Activated CD8-positive, alpha-beta memory T cell treated with anti-CD3 and anti-CD28 coated beads for 4 hours (primary cell): ENCODE measurements at places on chromosomes 12 and 14.

- no peak for DNase-seq
Observed at GRCh38 chr14:95104911-95105310, 52.4 kb downstream of the DICER1 start.

GRCh38 chr14:20679907-20680306, 4.5 kb upstream of the RNASE4 start:
- no peak for DNase-seq

GRCh38 chr12:30823156-30823699, 68.5 kb upstream of the CAPRIN2 start:
- no peak for DNase-seq

DNA sequence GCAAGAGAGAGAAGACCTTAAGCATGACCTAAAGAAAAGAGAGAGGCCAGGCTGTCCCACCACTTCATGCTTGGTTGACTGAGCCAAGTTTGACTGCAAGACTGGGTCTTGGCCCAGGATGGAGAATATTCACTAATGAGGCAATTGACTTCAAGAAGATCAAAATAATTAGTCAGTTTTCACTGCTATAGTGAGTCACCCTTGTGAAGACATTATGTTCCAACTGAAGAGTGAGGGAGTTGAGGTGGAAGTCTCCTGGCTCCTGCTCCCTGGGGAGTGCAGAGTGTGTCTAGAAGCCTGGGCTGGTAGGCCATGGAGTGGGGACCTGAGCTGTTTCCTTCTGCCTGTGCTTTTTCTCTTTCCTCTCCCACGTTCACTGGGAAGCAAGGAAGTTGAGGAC, 117.6 kb downstream of the CACNA1C start:
- no peak for DNase-seq

- DNase-seq: no peak
Observed at GRCh38 chr12:125434936-125435443, 369.8 kb downstream of the AACS start.

GRCh38 chr12:113700943-113701342, 229.3 kb upstream of the LHX5 start:
- DNase-seq: no peak

DNA sequence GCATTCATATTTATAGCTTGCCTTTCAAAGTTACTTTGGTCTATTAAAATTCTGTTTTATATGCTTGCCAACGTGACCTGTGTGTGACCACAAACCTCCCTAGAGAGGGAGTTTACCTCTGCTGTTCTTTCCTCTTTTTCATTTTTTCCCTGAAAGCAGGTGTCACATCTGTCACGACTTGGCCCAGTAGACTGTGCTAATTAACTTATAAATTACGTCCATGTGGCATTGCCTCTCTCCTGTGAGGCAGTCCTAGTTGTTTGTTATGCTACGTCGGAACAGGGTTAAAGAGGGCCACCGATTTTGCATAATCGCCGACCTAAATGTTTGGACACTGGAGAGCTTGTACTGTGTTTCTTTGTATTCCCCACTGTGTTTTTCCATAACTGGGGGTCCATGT, 343.9 kb upstream of the FLRT2 start:
- DNase-seq: no peak

DNA sequence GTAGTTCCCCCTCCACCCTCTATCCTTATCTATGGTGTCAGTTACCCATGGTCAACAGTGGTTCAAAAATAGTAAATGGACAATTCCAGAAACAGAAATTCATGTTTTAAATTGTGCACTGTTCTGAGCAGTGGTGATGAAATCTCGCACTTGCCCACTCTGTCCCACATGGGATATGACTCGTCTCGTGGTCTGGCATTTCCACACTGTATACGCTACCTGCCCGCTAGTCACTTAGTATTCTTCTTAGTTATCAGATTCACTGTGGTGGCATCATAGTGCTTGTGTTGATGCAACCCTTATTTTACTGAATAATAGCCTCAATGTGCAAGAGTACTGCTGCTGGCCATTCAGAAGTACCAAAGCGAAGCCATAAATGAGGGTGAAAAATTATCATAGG, 507.0 kb downstream of the SNAPC1 start:
- DNase-seq: no peak

GRCh38 chr12:10069099-10069498, 29.7 kb downstream of the CLEC1A start:
- DNase-seq: no peak

GRCh38 chr14:103932791-103933490, 4.7 kb downstream of the TDRD9 start:
- no peak for DNase-seq

DNA sequence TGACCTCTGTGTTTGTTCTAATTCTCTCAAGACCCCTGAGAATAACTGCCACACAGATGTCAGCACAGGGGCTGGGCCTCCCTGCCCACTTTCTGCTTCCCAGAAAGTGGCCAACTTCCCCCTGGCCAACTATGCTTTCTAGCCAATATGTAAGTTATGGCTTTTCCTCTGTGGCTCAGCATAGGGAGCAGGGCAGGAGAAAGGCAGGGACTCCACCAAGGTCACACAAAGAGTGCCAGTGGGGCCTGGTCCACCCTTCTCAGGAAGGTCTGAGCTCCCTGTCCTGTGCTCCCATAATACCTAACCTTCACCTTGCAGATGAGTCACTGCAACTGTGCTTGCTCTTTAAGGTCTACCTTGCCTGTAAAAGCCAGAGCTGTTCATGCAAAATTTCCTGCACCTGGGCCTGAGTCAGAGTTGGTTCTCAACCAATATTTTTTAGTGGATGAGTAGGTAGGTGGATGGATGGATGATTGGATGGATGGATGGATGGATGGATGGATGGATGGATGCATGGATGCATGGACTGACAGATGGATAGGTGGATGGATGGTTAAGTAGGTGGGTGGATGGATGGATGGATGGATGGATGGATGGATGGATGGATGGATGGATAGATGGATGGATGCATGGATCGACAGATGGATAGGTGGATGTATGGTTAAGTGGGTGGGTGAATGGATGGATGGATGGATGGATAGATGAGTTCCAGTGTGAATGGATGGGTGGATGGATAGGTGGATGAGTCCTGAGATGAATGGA, 64.2 kb downstream of the DIO3 start:
- DNase-seq: no peak

DNA sequence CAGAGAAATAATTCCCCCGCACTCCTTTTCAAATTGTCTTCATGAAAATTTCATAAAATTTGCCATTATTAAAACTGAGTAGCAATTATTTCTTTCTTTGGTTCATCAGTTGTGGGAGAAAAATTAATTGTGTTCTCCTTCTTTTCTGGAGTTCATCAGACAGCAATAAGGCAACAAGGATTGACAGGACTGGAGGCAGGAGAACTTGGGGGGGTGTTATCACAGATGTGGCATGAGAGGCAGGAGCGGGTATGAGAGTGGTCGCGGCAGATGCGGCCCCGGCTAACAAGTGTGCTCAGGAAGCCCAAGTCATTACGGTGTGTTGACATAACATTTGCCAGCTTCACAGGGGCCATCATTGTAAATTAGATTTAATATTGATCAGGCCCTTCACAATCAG, 306.6 kb upstream of the TMPO start:
- no peak for DNase-seq

- DNase-seq: no peak
Observed at GRCh38 chr12:23906329-23906728, 43.1 kb downstream of the SOX5 start.

- peak; percentile 60 for DNase-seq
Observed at GRCh38 chr12:111368788-111369495, at the start of gene PHETA1. PHETA1 (minus strand) TSS chr12:111369095; CDS start chr12:111363427, 5,668 bp downstream.

GRCh38 chr14:51554339-51554920, 97.3 kb upstream of the FRMD6 start:
- DNase-seq: no peak

DNA sequence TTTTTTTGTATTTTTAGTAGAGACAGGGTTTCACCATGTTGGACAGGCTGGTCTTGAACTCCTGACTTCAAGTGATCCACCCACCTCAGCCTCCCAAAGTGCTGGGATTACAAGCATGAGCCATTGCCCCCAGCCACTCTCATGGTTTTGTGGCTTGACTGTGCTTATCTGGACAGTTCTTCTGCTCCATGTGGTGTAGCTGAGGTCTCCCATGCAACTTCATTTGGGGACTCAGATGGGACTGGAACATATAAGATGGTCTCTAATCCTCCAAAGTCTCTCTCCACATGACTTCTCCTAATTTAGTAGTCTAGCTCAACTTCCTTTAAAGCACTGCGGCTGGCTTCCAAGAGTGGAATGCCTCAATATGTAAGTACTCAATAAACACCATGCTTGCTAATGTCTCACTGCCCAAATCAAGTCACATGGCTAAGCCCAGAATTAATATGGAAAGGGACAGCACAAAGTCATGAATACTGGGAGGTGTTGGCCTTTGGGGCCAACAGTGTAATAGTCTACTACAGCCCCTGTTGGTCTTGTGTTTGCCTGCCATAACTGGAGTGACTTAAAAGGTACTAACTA, 7.4 kb downstream of the INHBC start:
- no peak for DNase-seq

DNA sequence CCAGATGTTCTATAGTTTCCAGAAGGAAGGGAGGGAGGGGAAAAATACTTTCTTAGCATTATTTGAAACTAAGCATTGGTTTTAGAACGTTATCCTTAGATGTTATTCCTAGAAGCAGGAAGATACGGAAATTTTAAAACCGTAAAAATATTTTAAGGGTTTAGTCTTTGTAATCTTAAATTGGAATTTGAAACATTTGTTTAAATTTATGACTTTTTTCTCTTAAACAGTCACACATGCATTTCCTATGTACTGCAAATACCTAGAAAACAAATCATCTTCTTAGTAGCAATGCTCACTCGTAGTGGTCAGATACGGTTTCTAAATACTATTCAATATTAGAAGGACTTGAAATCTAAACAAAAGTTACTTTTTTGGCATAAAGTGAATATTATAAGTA, 282.0 kb downstream of the ERC1 start:
- no peak for DNase-seq

- DNase-seq: no peak
Observed at GRCh38 chr12:81174664-81175063, 96.8 kb downstream of the ACSS3 start.

GRCh38 chr12:130917607-130918006, 36.1 kb upstream of the ADGRD1 start:
- no peak for DNase-seq

DNA sequence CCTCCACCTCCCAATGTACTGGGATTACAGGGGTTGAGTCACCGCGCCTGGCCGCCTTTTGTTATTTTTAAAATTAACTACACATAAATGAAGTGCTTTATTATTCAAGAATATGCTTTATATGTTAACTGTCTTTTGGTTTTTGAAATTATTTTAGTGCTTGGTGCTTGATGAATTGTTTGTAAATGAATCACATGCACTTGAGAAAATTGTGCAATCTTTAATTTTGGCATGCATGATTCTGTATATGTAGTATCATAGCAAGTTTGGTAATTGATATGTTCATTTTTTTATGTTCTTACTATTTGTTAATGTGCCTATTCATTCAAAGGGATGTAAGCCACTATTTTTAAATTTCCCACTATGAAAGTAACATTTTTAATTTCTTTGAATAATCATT, 440.9 kb downstream of the NAV3 start:
- no peak for DNase-seq

GRCh38 chr12:95653771-95654546, 102.7 kb upstream of the USP44 start:
- DNase-seq: no peak

GRCh38 chr14:95555053-95555452, 20.2 kb downstream of the GLRX5 start:
- no peak for DNase-seq

DNA sequence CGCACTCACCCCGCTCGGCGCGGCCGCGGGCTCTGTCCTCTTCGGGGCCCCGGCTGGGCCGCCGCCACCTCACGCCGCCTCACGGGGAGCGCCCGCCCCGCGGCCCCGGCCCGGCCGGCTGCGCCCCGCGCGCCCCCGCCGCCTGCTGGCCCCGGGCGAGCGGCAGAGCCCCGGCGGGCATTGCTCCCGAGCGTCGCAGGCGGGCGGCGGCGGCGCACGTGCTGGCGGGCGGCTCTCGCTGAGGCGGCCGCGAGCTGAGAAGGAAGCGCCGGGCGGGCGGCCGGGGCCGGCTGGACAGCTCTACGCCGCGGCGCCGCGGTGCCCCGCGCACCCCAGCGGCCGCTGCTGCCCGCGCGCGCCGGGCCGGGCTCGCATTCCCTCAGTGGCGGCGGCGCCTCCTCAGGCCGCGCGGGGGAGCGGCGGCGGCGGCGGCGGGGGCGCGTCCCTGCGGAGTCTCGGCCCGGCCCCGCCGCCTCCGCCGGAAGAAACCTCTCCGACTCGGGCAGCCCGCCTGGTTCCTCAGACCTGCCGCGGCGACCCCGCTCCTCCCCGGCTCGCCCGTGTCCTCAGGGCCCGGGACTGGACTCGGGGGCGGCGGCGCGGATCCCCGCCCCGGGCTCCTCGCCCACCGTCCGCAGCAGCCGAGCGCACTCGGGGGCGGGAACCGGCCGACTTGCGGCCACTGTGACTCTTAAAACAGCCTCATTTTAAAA, at the start of gene PITPNM2:
PITPNM2 (minus strand) TSS at position 347 of the 713 bp plus-strand sequence. CDS start 116,500 bp downstream, outside the sequence.
- DNase-seq: peak; percentile 21

DNA sequence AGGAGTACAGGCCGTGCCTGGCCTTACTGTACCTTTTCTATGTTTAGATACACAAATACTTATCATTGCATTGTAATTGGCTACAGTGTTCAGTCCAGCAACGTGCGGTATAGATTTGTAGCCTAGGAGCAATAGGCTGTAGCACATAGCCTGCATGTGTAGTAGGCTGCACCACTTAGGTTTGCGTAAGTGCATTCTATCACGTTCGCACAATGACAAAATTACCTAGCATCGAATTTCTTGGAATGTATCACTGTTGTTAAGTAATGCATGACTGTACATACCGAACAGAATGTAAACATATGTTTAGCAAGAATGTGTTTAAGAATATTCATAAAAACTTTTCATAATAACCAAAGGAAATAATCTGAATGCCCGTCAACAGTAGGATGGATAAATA, 31.9 kb downstream of the VRTN start:
- DNase-seq: no peak

DNA sequence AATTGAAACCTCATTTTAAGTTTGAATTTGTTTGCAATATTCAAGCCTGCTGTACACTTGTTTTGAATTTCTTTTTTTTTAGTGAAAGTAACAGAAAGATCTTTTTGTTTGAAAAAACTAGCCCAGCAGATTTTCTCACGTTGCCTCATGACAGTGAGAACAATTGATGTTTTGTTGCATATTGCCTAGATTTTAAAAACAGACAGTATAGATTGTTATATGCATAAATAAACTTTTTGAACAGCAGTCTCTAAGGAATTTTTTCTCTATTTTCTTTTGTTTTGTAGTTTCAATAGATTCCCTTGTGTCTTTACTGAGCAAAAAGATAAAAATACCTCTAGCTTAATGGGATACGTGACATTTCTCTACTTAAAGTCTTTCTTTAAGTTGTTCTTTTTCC, 15.4 kb downstream of the OR6C6 start:
- no peak for DNase-seq
